Tracheal epithelial cell (primary cell): ENCODE measurements at places on chromosomes 16 and 17. TPM values are rescaled to one million over a fixed set of nuclear protein-coding genes. Genes with fewer than 3 reads are reported as not detected.

FAM171A2 gene
- 1.5 and 3.6 TPM in 2 replicates for total RNA-seq

PPP1R27 gene
- total RNA-seq = not detected in 2 replicates

MYH2 gene
- total RNA-seq = not detected in 2 replicates

ARSG gene
- total RNA-seq = 0.43 and 0.72 TPM in 2 replicates

DLX4 gene
- not detected in 2 replicates for total RNA-seq

AANAT gene
- total RNA-seq = not detected in 2 replicates

MT4 gene
- total RNA-seq = not detected in 2 replicates

PDE6G gene
- total RNA-seq = 0.72 TPM in 1 of 2 replicates, not detected in the other

MYL4 gene
- not detected in 2 replicates for total RNA-seq

MRC2 gene
- 23.2 and 54.7 TPM in 2 replicates for total RNA-seq

KRT222 gene
- not detected in 2 replicates for total RNA-seq

COQ9 gene
- total RNA-seq = 52.8 and 58.4 TPM in 2 replicates

TRIM72 gene
- not detected in 2 replicates for total RNA-seq

LYRM1 gene
- total RNA-seq = 37.8 and 58.6 TPM in 2 replicates

MYO15B gene
- 4.5 and 6.3 TPM in 2 replicates for total RNA-seq

TMEM114 gene
- 1.2 TPM in 1 of 2 replicates, not detected in the other for total RNA-seq

OR1A1 gene
- total RNA-seq = not detected in 2 replicates

CCL13 gene
- not detected in 2 replicates for total RNA-seq

TBX21 gene
- not detected in 2 replicates for total RNA-seq

NEUROD2 gene
- not detected in 2 replicates for total RNA-seq

OR3A2 gene
- not detected in 2 replicates for total RNA-seq

EFCAB3 gene
- not detected in 2 replicates for total RNA-seq

HNF1B gene
- 2.9 TPM in 1 of 2 replicates, not detected in the other for total RNA-seq
